ENCODE measurements at places on chromosomes 2 and 18.

- DNase-seq = no peak
These were observed 190.6 kb upstream of the SMIM21 start for GRCh38 chr18:75618146-75618545.

GRCh38 chr2:118705032-118705431 is 142.4 kb downstream of the EN1 start:
- no peak for DNase-seq

GRCh38 chr18:45386041-45386655 is 229.1 kb upstream of the SLC14A2 start:
- DNase-seq = no peak

DNA sequence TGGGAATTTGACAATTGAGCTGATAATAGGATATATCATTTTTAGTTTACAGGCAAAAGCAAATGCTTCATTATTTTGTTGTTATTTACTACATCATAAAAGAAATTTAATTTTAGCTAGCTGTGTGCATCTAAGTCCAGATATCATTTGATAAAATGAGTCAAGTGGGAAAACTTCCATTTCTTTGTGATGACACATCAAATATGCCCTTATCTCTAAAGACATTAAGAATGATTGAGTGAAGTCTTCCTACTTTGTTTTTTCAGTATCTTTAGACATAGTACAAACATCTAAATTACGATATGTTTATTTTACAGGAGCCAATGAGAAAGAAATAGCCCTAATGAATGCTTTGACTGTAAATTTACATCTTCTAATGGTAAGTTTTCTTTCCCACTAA is 77.0 kb downstream of the KYNU start:
- DNase-seq = no peak

- no peak for DNase-seq
These were observed 2.9 kb upstream of the RRM2 start for GRCh38 chr2:10119601-10120157.

DNA sequence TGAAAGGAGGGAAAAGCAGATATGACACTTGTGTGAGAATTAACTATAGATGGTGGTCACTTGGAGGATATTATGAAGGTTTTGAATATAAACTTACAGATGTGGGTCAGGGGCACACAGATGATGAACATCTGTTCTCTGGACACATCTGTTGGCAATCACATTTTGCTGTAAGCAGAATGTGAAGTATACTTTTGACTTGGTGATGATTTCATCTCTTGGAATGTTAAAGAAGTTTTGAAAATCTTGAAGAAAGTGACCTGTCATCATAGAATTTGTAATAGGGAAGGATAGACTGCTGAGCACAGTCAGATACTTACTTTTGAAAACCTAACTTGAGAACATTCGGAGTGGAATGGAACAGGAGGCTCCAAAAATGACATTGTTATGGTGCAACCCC is 40.2 kb downstream of the PIKFYVE start:
- DNase-seq = no peak
